CD4-positive, alpha-beta T cell (primary cell): ENCODE measurements at places on chromosomes 5 and 9. TPM values are rescaled to one million over a fixed set of nuclear protein-coding genes. Genes with fewer than 3 reads are reported as not detected.

- no peak for DNase-seq
- H3K27ac ChIP-seq = no peak overlapping the region
- H3K27me3 ChIP-seq = peaks cover 14% of the 10 kb centered on the region
Measured at GRCh38 chr9:89586311-89586710, 18.5 kb upstream of the GADD45G start.

DNA sequence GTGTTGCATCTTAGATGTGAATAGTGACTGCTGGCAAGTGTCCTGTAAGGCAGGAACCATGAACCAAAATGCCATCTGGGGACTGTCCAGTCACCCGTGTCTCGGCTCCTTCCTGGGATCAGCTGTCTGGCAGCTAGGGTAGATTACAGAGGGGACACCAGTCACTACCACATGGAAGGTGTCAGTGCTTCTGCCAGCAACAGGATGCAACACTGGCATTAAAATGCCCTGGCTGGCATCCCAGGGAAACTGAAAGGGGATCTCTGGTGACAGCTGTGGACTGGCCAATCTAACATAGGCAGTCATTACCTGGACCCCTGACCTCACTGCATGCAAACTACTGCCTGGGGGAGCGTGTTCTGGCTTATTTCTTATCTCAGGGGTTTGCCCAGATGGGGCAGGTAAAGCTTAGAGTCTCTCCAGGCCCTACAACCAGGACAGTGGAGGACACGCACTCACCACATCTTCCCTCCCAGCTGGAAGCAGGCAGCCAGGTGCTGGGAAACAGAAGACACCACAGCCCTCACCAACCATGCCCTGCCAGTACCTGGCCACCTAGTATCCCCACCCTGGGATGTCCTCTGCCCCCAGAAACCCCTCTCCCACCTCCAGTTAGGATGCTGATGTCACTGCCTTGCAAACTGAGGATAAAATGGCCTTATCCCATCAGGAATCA, 83.8 kb downstream of the SEMA4D start:
- H3K27ac ChIP-seq = no peak overlapping the region
- DNase-seq = no peak
- H3K27me3 ChIP-seq = no peaks in the 10 kb centered on the region
- H3K4me1 ChIP-seq = peaks cover 90% of the 10 kb centered on the region

GMCL2 gene
- total RNA-seq = not detected

GRCh38 chr5:121144764-121145163, 680.7 kb downstream of the PRR16 start:
- no peaks in the 10 kb centered on the region for H3K36me3 ChIP-seq
- DNase-seq = no peak
- H3K27ac ChIP-seq = no peak overlapping the region
- no peak overlapping the region for H3K4me3 ChIP-seq
- no peaks in the 10 kb centered on the region for H3K4me1 ChIP-seq
- no peaks in the 10 kb centered on the region for H3K27me3 ChIP-seq

DNA sequence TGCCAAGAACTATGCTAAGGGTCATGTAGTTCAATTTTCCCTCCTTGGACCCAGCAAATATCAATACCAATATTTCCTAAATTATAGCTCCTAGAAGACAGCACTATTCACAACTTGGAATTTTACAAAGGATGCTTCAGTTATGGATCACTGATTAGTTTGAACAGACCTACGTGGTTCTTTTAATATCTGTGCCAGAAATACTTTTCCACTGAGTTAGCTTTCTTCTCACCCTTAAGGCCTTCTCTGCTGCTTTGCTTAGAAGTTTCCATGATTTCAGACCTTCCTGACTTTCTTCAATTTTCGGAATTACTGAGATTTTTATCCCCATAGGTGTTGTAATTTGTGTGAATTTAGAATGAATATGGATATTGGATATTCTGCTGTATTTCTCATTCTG, 380.4 kb downstream of the PSAT1 start:
- H3K4me3 ChIP-seq = no peak overlapping the region
- no peak overlapping the region for H3K27ac ChIP-seq
- no peaks in the 10 kb centered on the region for H3K4me1 ChIP-seq
- no peaks in the 10 kb centered on the region for H3K36me3 ChIP-seq

DNA sequence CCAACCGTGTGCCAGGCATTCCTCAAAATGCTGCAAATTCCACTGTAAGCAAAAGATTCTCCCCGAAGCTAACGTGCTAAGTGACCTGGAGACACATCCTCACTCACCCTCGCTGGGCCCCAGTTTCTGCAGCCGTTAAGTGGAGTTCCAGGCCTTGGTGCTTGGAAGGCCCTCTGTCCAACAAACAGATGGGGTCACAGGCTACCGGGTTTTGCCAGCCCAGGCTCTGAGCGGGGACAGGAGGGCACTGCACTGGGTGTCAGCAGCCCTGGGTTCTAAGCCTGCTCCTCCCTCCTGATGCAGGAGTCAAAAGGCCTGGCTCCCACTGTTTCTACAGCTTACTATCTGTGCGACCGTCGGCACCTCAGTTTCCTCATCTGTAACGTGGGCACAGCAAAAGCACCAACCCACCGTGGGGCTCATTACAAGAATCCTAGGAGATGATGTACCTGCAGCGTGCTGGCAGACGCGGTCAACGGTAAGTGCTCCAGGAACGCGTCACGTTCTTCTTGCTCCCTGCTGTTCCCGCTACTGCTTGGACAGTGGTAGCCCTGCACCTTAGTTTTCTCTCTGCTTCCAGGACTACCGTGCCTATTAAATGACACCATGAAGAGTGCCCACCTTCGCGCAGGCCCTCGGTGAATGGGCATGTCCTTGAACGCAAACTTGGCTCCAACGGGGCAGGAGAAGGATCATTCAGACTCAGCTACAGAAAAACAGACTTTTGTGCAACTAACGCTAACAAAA, 84.8 kb downstream of the ADAMTS2 start:
- no peaks in the 10 kb centered on the region for H3K36me3 ChIP-seq
- H3K4me1 ChIP-seq = no peaks in the 10 kb centered on the region
- H3K27me3 ChIP-seq = no peaks in the 10 kb centered on the region
- H3K4me3 ChIP-seq = no peak overlapping the region
